B cell (primary cell): ENCODE measurements at places on chromosomes 12 and 14. TPM values are rescaled to one million over a fixed set of nuclear protein-coding genes. Genes with fewer than 3 reads are reported as not detected.

Gene DHH
- total RNA-seq, result 0.36 and 0.81 TPM in 2 replicates

Gene DBX2
- not detected in 2 replicates for total RNA-seq

DNA sequence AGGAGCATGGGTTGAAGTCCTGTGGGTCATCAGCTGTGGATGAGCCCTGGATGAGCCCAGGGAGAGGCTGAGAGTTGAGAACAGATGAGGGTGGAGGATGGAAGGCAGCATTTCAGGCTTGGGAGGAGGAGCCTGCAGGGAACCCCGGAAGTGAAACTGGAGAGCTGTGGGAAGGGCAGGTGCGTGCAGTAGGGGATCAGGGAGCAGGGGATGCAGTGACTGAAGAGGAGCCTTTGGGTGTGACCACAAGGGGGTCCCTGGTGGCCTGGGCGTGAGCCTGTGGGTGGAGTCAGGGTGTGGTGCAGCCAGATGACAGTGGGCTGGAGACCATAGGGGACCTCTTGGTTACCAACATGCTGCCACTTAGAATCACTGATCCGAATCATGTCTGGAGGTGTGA lies 115.5 kb downstream of the PAPOLA start:
- DNase-seq, result no peak

GRCh38 chr12:26741584-26742227 lies 91.3 kb downstream of the ITPR2 start:
- DNase-seq, result no peak

Gene OVCH1
- not detected in 2 replicates for total RNA-seq

DNA sequence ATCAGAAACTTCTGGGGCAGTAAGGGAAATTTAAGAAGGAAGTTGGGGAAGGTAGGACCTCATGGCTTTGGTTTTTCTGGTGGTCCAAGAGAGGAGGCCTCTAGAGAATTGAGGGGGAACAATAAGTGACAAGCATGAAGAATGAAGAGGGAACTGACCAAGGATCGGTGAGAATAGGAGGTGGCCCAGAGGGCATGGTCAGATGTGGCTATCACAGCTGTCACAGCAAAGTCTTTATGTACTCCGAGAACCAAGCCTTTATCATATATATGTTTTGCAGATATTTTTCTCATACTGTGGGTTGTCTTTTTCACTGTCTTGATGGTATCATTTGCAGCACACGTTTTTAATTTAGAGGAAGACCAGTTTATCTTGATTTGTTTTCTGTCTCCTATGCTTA lies 64.3 kb downstream of the PPP2R5C start:
- no peak for DNase-seq

- DNase-seq, result no peak
Observed at GRCh38 chr12:10361622-10362021, 28.2 kb downstream of the KLRK1 start.

- DNase-seq, result no peak
Observed at GRCh38 chr14:98951031-98951430, 321.0 kb downstream of the BCL11B start.

Gene EFS
- not detected in 2 replicates for total RNA-seq

DNA sequence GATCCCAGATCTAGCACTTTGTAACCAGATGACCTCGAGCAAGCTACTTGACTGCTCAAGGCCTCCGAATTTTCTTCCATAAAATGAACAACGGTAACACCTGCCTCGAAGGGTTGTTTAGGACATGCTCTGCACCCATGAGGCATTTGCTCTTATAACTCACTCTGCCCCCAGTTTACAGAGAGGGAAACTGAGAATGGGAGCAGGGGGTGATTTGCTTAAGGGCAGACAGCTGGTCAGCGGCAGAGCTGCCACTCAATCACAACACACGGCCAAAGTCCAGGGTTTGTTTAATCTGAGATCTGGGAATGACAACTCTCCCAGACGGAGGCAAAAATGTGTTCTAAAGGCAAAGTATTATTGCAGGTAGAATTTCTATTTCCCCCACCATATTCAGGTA lies 156.3 kb downstream of the RIMBP2 start:
- DNase-seq, result no peak

DNA sequence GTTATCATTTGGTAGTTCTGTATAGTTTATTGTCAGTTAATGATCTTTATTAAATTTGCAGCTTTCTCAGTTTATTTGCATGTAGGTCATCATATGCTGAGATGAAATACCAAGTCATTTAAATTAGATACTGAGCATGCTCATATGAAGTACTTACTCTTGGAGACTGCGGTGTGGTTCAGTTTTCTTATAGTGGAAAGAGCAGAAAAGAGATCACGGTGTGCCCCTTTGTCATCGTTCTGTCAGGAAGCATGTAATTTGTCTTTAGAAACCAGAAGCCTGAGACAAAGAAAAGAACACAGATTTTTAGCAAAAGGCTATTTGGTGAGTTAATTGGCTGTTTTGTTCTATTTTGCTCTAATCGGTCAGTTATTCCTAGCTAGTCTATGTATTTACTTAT lies 75.6 kb downstream of the PLEKHA5 start:
- no peak for DNase-seq

- DNase-seq, result no peak
Observed at GRCh38 chr12:129675947-129676346, 227.9 kb downstream of the TMEM132D start.

DNA sequence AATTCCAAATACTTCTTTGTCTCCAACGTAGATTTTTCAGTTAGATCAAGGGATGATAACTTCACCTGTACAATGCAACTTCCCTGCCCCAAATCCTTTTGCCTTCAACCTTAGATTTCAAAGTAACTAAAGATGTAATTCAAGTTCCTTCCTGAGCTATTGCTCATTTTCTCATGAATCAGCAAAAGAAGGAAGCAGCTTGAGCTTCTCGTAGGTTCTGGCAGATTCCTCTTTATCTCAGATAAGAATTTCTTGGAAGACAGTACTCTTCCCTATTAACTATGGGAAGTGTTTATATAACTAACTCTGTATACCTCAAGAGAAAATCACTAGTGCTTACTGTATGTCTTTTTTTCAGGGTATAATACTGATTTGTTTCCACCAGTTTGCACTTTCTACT lies 203.8 kb downstream of the RASSF9 start:
- no peak for DNase-seq

DNA sequence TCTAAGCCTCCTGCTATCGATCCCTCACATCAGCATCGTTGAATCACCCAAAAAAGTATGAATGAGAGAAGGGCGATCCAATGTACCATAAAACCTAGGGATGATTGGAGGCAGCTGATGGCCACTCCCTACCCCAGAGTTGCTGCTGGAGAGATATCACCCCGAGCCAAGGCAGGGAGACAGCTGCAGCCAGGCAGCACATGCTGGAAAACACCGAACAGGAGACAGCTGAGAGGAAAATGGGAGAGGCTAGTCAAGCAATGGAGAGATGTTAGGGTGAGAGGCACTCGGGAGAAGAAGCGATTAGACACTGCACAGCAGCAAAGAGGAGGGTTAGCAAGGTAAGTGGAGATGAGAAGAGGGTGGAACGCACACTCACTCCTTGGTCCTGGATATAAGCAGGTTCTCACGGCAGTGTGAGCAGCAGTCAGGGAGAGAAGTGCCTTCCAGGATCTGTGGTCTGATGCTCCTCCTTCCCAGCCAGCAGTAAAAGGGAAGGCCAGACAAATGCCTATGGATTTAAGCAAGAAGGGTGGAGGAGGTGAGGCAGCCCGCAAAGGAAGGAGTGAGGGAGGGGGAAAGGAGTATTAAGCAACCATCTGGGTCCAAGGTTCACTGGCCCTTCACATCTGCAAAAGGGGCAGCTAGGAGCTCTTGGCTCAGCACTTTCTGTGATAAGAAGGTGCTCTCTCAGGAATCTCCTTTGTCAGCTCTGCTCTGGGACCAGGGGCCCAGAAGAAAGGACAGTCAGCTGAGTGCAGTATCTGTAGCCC lies at the start of gene SLC7A7:
TSS of gene SLC7A7 (minus strand) at position 495 of the 773 bp plus-strand sequence. CDS start 2,037 bp downstream, outside the sequence.
- DNase-seq, result no peak

Gene NKX2-8
- total RNA-seq, result not detected in 2 replicates

Gene SDR9C7
- 0.22 TPM in 1 of 2 replicates, not detected in the other for total RNA-seq

- DNase-seq, result no peak
Observed at GRCh38 chr12:108784270-108784669, 53.0 kb upstream of the CORO1C start.

DNA sequence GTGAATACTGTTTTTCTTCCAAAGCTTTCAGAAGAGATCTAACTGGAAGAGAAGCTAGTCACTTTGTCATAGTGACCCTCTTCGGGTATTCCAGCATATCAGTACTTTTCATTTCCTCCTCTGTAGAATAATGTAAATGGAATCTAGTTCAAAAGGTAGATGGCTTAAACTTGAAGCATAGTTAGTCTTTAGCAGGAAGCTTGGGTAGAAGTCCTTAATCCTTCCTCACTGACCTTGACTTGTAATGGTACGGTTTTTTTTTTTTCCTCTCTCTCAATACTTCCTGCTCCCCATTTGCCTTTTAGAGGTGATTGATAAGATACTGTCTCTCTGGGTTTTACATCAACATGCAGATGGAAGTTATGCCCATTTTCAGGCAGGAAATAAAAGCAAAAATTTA lies 1.7 kb downstream of the FBXO34 start:
- no peak for DNase-seq

- DNase-seq, result peak; percentile 47
Observed at GRCh38 chr14:21097636-21098075, 799 bp downstream of the ZNF219 start.

Gene RNASE7
- total RNA-seq, result not detected in 2 replicates

GRCh38 chr12:65300679-65301349 lies 22.3 kb downstream of the MSRB3 start:
- no peak for DNase-seq

DNA sequence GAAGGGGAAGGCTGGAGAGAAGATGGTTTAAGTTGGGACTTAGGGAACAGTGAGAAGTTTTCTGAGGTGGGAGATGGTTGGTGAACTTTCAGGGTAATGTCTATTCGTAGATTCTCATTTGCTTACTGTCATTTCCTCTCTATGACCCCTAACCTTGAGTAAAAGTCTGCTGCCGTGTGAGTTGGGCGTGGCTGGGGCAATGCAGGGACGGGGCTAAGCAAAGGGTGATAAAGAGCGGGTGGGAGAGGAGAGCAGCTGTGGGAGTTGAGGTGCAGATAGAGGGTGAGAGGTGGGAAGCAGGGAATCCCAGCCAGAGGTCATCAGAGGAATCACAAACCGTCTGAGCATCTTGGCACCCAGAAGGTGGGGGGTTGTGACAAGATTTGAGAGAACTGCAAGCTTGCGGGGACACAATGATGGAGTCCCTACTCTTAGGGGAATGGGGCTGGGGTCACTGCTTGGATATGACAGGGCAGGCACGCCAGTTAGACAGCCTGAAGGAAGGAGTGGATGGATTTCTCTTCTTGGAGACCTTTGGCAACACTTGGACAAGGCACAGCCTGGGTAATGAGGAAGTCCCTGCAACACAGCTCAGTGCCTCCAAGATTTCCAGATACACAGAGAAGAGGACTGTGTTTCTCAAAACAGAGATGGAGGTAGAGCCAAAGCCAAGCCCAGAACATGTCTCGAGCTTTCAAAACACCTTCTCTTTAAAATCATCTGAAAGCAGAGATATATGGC lies 45.9 kb upstream of the CTDSP2 start:
- DNase-seq, result no peak

Gene RPL10L
- not detected in 2 replicates for total RNA-seq

DNA sequence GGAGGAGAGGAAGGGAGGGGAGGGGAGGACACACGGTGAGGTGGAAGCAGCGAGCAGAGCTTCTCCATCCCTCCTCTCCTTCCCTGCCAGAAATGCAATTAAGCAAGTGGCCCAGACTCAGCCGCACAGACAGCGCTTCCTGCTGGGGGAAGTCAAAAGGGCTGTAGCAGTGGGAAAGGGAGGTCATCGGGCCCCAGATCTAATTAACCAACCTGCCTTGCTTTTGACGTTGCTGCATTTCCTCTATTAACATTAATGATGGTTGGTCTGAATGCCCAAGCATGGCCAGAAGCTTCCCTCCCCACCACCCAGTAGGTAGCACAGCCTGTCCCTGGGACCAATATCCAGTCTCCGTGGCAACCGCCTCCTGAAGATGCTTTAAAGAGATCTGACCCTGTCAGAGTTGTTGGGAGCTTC lies 4.6 kb upstream of the NGB start:
- no peak for DNase-seq

DNA sequence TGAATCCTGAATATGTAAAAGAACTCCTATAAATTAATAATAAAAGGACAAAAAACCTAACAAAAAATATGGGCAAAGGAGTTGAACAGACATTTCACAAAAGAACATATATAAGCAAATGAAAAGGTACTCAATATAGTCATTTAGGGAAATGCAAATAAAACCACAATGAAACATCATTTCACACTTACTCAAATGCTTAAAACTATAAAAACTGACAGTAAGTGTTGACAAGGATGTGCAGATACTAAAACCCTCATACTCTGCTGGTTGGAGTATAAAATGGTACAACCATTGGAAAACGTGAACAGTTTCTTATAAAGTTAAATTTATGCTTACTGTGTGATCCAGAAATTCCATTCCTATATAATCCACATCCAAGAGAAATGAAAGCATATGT lies 247.1 kb downstream of the GXYLT1 start:
- DNase-seq, result no peak

DNA sequence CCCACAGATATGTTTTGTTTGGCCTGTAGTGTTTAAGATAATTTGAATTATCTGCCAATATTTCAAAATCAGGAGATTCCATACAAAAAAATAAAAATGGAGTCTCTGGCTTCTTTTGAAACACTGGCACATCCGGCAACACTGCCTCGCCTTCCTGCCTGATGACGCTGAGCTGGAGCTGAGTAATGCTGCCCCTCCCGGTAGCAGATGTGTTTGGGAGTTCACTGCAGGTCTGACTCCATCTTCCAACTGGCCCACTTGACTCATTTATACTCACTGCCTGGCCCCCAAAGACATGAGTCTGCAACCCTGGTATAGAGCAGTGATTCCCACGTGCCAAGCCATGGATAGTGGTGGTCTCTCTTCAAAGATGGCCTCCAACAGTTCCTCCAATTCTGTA lies 7.4 kb downstream of the CIT start:
- no peak for DNase-seq

DNA sequence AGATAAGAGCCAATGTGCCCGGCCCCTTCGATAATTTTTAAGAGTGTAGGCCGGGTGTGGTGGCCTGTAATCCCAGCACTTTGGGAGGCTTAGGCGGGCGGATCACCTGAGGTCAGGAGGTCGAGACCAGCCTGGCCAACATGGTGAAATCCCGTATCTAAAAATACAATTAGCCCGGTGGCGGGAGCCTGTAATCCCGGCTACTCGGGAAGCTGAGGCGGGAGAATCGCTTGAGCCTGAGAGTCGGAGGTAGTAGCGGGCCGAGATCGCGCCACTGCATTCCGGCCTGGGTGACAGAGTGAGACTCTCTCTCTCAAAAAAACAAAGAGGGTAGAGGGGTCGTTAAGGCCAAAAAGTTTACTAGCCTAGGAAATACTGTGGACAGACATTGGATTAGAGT lies 2.6 kb downstream of the KRAS start:
- no peak for DNase-seq

Gene CTSG
- not detected in 2 replicates for total RNA-seq
